Stimulated activated CD8-positive, alpha-beta memory T cell treated with anti-CD3 and anti-CD28 coated beads, Interleukin-15, amount 100 ng/mL, for 48 hours (primary cell): ENCODE measurements at places on chromosomes 16 and 17.

DNA sequence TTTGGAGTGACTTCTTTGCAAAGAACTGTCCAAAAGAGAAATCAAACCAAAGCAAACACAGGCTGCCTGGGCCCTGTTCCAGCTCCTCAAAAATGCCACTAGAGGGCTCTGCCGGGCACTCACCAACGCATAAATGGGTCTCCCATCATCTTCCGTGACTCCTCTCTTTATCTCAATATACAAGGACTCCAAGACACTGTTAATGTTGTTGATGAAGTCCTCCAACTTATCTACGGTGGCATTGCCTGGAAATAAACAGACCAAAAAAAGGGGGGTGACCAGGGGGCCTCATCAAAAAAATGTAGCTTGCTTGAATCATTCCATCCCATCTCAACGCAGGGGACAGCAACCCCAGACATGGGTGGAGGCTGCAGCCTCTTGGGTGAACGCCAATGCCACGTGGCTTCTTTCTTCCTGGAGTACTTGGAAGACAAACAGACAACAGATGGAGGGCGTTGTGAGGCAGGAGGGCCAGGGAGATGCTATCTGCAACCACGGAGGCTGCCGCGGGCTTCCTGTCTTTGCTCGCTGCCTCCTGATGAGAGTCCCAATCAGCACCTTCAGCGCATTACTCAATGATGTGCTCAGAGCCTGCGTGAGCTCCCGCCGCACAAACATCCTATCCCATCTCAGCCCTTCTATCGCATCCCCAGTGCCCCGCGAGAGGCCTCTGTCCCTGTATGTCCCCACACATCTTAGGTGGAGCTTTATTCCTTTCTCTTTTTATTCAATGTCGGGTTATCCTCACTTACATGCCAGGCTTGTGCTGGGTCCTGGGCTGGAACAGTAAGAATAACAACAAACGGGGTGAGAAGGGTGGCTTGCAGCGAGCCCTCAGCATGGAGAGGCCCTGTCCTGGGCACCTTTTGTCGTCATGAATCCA is 32.0 kb downstream of the KDM8 start:
- DNase-seq = peak; percentile 76

- no peak for DNase-seq
These were observed 575.2 kb upstream of the CDH11 start for GRCh38 chr16:65697065-65697464.

GRCh38 chr16:73122604-73123391 is 74.9 kb upstream of the ZFHX3 start:
- no peak for DNase-seq

DNA sequence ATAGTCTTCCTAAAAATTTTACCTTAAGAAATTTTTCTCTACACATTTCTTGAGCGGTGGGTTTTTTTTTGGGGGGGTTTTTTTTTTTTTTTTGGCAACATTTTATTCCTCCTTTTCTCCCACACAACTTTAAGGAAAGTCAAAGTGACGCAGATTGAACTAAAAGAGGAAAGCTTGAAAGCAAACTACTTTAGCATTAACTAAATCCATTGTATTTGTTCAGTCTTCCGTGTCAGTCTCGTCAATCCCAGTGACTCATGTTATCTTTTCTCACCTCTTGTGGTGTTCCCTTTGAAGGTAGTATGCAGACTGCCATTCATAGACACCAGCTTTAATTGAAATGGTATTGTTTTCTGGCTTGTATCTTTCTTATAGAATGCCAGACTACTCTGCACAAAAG is 39.3 kb downstream of the TADA2A start:
- DNase-seq = no peak

DNA sequence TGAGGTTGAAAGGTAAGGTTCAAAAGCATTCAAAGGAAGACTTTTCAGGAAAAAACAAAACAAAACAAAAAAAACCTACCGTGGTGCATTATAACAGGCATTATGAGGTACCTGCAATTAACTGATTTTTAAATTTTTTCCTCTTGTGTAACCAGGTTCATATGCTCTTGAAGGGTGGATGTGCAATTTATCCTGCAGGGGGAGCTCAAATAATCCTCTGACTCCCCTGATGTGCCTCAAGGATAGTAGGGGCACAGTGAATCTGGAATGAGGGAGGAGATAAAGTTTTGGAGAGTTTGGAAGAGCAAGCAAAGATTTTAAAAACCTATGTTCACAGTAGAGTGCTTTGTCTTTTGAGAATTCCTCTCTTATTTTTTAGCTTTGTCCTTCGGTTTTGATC is 1349.4 kb downstream of the CDH8 start:
- DNase-seq = no peak

GRCh38 chr17:68603027-68603426 is 1.9 kb upstream of the FAM20A start:
- DNase-seq = no peak

GRCh38 chr17:21375757-21376080 is 438 bp upstream of the KCNJ12 start:
- DNase-seq = no peak

GRCh38 chr17:18231164-18231563 is 5.7 kb downstream of the LLGL1 start:
- DNase-seq = no peak

DNA sequence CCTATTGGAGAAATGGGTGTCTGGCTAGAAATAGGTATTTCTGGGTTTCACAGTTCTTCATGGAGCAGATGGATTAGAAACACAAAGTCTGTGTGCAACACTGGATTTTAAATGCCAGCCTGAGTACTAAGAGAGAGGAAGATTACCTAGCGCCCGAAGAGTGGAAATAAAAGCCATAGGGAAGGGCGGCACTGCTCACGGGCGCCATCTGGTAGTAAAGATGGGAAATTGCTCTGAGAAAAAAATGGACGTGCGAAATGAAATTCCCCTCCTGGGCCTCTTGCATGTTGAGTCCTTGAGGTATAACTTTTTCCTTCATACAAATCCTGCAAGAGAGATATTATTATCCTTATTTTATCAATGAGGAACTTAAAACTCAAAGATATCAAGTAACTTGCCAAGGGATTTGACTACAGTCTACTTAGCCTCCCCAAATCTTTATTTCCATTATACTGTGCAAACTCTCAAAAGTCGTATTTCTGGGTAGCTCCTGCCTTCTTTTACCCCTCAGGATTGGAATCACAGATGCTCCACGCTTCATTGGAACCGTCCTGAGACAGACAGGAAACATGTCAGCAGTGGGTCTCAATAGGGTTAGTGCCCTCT is 72.8 kb downstream of the MMD start:
- DNase-seq = no peak

- no peak for DNase-seq
These were observed 9.2 kb downstream of the PIEZO1 start for GRCh38 chr16:88775825-88776224.

- no peak for DNase-seq
These were observed 178.5 kb upstream of the RPL38 start for GRCh38 chr17:74024871-74025531.

GRCh38 chr17:40541873-40542557 is 23.3 kb downstream of the CCR7 start:
- no peak for DNase-seq

DNA sequence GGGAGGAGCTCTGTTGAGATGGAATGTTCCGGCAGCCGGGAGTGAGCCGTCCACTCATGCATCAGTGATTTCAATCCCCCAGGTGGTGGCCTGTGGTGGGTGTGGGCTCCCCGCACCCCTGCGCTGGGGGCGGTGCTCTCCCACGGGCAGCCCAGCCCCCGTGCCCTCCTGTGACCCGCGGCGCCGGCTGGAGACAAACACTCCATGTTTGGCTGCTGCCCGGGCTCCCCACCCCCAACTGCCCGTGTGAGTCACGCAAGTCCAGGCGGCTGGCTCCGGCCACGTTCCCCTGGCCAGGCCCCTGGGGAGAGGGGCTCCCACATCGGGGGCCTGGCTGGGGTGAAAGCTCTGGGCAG is 29.4 kb downstream of the CACNA1H start:
- no peak for DNase-seq

- no peak for DNase-seq
These were observed 24.8 kb upstream of the SLC38A7 start for GRCh38 chr16:58709333-58709732.

DNA sequence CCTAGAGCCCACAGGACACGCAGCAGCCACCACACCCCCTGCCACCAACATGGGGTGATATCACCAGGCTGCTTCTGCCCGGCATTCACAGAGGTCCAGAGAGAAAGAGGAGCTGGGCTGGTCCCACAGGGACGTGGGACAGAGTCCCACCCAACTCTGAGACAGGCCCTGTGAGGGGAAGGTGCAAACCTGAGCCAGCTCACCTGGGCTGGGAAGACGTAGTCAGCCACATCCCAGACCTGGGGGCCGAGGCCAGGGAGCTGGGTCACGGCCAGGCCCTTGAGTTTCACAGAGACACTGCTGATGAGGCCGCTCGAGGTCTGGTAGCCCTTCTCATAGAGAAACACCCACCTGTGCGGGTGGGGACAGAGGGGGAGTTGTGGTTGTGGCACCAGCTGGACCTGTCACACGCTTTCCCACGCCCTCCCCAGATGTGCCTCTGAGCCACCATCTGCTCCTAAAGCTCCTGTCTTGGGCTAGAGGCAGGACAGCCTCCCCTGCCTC is 11.2 kb downstream of the P2RX1 start:
- DNase-seq = no peak

DNA sequence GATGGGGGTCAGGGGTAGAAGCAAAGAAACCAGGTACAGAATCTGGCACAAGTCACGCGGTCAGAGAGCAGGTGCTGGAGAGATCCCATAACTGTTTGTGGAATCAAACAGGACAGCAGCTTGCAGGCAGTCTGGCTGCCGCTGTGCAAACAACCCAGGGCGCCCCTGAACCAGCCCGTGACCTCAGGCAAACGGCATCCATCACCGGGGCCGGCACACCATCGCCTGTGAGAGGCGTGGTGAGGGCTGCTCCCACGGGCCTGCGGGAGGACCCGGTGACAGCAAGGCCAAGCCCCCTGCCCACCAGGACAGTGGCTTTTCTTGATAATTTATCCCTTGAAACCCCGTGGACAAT is 47.9 kb downstream of the CBFA2T3 start:
- DNase-seq = no peak

DNA sequence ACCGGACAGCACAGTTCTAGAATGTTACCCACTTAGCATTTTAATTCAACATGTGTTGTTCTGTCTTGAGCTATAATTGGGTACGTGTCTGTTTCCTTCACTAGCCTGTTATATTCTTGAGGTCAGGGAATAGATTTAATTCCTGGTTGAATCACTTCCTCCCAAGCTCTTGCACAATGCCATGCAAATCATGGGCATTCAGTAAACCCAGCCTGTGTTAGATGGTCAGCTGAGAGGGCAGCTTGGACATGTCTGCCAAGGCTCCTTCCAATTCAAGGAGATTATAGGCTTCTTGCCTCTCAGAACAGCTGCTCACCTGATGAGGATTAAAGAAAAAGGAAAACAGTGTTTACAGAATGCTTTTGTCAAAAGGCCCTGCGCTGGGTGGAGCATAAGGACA is 12.6 kb downstream of the C1QTNF1 start:
- no peak for DNase-seq

- DNase-seq = no peak
These were observed 39.6 kb upstream of the PLCG2 start for GRCh38 chr16:81739503-81739902.

DNA sequence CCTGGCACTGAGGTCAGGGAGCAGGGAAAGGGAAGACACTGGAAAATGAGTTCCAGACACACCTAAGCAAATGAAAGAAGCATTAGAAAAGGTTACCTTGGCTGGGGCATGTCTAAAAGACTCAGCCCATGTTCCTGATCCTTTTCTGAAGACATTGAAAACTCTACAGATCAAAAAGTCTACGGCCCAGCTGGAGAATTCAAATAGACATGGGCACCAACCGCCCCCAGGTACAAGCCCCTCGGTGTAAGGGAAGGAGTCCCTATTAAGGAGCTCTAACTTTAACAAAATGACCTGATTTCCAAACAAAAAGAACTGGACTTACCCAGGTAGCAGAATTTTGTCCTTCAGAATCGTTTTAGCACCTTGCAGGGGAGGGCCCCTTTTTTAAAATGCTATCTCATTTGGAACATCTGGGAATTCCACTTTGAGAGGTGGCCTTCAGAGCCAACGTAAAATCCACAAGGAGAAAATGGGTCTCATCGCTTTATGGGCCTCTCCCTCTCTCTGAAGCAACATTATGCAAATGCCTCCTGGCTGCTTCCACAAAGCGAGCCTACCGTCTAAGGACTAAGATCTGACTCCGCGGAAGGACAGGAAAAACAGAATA is 43.6 kb upstream of the RBFOX3 start:
- no peak for DNase-seq

DNA sequence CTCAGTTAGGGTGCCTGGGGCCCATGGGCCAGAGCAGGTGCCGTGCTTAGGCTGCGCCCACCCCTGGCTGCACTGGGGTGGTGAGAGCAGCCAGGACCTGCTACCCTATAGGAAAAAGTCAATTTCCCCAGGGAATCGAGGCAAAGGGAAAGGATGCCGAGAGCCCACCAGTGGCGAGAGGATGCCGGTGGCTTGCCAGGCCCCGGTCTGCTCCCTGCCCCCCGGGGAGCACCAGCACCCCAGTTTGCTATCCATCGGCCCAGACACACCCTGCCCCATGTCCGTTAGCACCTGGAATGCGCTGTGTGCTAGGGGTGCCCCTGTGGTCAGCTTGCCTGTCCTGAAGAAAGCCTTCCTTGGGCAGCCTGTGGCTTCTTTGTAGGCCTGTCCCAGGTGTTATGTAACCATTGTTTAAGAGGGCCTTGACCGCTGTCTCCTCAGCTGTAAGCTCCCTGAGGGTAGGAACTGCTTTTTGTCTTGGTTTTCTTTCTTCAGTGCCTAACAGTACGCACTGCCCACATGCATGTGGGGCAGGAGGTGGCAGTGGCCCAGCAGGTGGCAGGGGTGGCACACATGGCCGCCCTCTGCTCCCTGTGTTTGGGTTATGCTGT is 40.8 kb downstream of the NT5M start:
- DNase-seq = no peak
